Activated CD4-positive, alpha-beta T cell treated with anti-CD3 and anti-CD28 coated beads for 36 hours (primary cell): ENCODE measurements at places on chromosomes 2 and 18. TPM values are rescaled to one million over a fixed set of nuclear protein-coding genes. Genes with fewer than 3 reads are reported as not detected.

DNA sequence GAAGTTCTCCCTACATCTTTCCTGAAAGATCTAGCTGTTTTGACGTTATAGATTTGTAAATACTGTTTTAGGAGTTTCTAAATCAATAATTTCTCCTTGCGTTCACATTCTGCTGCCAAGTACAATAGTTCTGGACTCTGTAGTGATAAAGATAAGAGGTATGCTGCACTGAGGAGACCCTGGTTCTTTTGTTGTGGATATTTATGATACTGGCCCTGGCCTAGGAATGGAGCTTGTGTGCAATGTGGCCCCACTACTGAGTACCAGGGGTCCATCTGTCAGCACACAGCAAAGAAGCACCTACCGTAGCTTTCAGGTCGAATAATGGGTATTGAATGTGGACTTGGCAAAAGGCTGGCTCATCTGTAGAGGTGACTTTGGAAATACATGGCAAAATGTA lies 85.0 kb downstream of the MAP3K20 start:
- no peak for DNase-seq

CREG2 gene
- not detected for total RNA-seq

- DNase-seq: no peak
Observed at GRCh38 chr18:78737006-78737915, 242.4 kb upstream of the SALL3 start.

DNA sequence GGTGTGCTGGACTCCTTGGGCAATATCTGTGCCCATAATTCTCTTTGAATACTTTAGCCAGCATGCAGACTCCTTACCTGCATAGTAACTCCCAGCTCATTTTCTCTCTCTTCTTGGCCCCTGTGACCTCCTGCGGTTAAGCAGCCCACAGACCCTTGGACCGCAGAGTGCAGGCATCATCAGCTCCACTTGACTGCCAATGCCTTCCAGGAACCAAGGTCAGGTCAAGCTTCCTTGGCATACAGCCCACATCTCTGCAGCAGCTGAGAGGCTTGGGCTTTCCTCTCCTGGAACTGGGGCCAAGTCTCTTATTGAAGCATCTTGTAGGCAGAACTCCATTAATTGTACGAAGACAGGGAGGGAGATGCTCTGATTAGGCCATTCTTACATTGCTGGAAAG lies 130.1 kb upstream of the PIEZO2 start:
- no peak for DNase-seq

LTBP1 gene
- 0.26 TPM for total RNA-seq

GRCh38 chr18:3725115-3725514 lies 275.1 kb downstream of the TGIF1 start:
- DNase-seq: no peak

- no peak for DNase-seq
Observed at GRCh38 chr18:51097021-51097822, 67.2 kb downstream of the SMAD4 start.

- no peak for DNase-seq
Observed at GRCh38 chr2:239679755-239680154, 278.9 kb upstream of the HDAC4 start.

RTKN gene
- total RNA-seq: 2.5 TPM

- no peak for DNase-seq
Observed at GRCh38 chr2:9071584-9072124, 68.2 kb upstream of the MBOAT2 start.

PJVK gene
- total RNA-seq: 2.4 TPM

VIT gene
- not detected for total RNA-seq

DNA sequence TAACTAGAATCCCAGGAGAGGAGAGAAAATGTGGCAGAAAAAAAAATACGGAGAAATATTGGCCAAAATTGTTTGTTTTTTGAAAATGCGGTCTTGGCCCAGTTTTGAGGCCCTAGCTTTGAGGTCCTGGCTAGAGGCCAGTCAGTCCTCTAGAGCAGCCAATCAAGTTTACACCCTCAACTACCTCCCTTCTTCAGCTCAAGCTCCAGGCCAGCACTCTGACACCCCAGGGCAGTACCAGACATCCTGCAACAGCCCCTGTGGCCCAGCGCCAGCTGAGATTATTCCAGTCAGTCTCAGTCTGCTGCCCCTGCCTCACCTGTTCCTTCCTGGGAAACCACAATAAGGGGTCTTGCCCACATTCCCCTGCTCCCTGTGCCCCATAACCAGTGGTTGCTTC lies 107.7 kb downstream of the UGGT1 start:
- no peak for DNase-seq

SCYGR4 gene
- not detected for total RNA-seq

DNA sequence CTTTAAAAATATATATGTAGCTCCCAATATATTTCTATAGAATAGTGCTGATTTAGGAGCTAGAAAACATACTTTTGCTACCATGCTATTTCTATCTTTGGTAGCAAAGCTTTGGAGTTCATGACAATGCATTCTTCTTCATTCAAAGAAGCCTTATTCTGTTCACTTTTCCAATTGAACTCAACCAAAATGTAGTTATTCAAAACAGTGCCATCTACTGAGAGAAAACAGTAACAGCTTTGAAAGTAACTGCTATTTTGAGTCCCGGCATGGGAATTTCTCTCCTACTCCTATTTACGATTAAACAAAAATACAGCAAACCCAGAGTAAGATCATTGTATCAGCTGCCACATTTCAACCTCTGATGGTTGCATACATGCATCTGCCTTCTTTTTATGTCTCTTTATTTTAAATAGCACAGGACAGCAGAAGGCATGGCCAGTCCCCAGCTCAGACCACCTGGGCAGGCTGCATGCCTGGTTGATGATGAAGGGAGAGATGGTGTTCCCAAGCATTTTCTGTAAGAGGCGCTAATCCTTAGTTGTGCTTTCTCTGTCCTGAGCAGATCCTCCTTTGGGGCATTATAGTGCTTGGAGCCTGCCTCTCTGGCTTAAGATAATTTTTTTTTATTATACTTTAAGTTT lies 69.7 kb upstream of the SULT1C3 start:
- no peak for DNase-seq

- no peak for DNase-seq
Observed at GRCh38 chr18:13223311-13224143, 5.0 kb downstream of the LDLRAD4 start.

GRCh38 chr2:15278296-15278695 lies 282.8 kb downstream of the NBAS start:
- no peak for DNase-seq

PIEZO2 gene
- not detected for total RNA-seq

AOX1 gene
- total RNA-seq: 0.65 TPM

DHRS9 gene
- 4.8 TPM for total RNA-seq

SKOR2 gene
- total RNA-seq: 0.21 TPM

GRCh38 chr2:148876595-148877402 lies 1.8 kb downstream of the KIF5C start:
- peak; percentile 71 for DNase-seq

- peak; percentile 43 for DNase-seq
Observed at GRCh38 chr2:225008935-225009334, 33.3 kb downstream of the DOCK10 start.

DNA sequence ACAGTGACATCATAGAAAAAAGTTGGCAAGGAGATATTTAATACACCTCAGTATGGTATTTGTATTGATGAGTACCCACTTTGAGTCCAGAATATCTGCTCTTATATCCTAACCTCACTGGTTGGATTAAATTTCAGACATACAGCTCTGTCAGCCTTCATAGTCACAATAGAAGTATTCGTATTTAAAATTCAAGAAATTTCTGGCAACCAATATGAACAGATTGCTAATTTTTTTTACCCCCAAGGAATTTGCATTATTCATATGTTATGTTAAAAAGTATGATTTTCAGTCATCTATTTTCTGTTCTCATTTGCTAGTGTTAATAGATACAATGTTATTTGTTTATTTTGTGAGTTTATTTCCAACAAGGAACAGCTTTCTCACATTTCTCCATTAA lies 1306.8 kb upstream of the NXPH2 start:
- DNase-seq: no peak

DNA sequence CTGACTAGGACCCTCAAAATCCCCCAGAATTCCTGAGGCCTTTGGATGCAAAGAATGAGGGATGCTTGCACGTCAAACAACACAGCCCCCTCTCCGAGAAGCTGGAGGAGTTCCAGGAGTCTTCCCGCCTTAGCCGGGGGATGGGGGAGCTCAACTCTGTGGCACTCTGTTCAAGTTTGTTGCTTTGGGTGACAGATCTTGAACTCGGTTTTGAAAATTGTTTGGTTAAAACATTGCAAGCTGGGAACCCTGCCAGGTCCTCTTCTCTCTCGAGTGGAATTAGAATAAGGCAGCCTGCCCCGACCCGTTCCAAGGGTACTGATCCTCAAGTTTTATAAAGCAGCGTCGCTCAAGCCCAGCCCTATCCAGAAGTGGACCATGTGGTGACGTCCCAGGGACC lies 244.1 kb downstream of the LOXHD1 start:
- DNase-seq: no peak

- no peak for DNase-seq
Observed at GRCh38 chr18:8947566-8947965, 154.9 kb upstream of the NDUFV2 start.

ANO7 gene
- 2.4 TPM for total RNA-seq

DNA sequence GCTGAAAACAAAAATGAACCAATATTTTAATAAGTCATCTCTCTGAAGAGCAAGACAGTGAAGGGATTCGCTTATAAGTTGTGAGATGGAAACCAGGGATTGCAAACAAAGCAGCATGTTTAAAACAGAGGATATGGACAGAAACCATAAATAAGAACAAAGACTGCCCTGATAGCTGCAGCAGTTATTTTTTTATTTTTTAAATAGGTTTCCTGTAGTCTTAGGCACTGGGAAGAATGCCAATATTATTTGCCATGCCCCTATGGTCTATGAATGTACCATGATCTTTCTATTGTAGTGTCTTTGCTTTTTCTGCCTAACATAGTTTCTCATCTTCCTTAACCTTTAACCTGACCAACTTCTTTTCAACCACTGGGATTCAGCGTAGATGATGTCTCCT lies 1334.0 kb upstream of the NRXN1 start:
- no peak for DNase-seq

TEKT4 gene
- not detected for total RNA-seq

DNA sequence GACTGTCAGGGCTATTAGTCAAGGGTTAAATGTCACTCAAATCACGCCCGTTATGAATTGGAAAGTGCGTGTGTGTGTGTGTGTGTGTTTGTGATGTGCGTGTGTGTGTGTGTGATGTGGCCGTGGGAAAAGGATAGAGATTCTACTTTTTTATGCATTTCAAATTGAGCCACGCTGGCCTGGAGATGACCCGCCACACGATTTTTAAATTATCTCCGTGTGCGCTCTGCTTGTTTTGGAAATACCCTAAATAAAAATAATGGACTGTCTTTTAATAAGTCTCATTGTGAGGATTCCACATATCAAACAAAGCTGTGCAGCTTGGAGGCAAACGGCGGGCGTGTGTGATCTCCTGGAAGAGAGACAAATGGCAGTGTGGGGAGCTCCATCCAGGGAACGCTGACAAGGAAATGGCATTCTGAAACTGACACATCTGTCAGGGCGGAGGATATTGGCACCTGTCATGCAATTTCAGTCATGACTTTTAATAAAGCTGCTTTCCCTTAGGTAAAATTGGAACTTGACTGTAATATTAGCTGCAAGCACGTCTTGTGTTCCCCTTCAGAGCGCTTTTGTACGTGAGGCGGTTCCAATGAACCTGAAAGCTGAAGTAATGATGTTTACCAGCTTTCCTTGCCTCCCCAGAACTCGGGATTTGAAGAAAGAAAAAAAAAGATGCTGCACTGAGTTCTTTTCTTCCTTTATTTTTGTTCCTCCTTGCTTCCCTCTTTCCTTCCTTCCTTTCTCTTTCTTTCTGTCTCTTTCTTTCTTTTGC lies 381.8 kb upstream of the SMIM21 start:
- DNase-seq: no peak

- DNase-seq: no peak
Observed at GRCh38 chr18:47984991-47985390, 54.5 kb upstream of the SMAD2 start.

TUBA4B gene
- total RNA-seq: not detected

KIAA2012 gene
- not detected for total RNA-seq

- peak; percentile 36 for DNase-seq
Observed at GRCh38 chr2:178478130-178478438, 316 bp downstream of the FKBP7 start.

- no peak for DNase-seq
Observed at GRCh38 chr2:223123855-223124610, 72.0 kb downstream of the KCNE4 start.

- DNase-seq: no peak
Observed at GRCh38 chr2:148896136-148896535, 21.1 kb downstream of the KIF5C start.

DNA sequence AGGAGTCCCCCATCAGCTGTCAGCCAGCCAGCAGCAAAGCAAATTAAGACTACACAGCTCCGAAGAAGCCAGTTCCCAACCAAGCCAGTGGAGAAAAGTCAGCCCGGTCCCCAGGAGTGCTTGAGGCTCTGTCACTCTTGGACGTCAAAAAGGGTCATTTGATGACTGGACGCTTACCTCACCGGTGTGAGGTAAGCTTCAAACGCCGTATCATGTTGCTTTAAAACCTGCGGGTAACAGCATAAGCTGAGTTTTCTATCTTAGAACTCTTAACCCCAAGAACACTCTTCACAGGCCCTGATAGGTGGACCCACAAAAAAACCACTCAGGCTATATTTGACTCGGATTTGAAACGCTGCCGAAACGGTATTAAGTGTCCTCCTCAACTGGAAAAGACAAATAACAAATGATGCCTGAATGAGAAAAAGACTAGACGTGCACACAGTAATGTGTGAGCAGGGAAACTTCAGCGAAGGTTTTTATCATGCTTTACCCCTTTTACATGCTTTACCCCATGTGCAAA lies 682 bp upstream of the LNPK start:
- DNase-seq: peak; percentile 25

GRCh38 chr2:189408294-189408693 lies 33.0 kb upstream of the WDR75 start:
- no peak for DNase-seq

PTPRN gene
- 0.30 TPM for total RNA-seq

DNA sequence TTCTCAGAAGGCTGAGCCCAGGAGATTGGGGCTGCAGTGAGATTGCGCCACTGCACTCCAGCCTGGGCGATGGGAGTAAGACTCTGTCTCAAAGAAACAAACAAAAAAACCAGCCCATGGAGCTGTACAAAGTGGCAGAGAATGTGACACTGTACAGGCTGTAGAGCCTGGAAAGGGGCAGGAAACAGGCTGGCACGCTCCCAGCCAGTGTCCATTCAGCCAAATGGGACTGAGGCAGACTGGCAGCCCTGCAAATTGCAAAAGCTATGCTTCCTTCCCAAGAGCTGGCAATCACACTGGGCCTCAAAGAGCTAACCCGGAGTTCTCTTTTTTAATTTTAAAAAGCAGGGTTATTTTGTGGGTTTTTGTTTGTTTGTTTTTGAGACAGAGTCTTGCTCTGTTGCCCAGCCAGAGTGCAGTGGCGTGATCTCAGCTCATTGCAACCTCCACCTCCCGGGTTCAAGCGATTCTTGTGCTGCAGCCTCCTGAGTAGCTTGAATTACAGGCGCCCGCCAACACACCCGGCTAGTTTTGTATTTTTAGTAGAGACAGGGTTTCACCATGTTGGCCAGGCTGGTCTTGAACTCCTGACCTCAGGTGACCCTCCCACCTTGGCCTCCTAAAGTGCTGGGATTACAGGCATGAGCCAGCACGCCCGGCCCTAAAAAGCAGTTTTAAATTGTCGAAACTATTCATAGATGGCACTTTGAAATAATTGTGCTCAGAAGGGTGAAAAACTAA lies 42.8 kb downstream of the SCRN3 start:
- no peak for DNase-seq
